ENCODE measurements at places on chromosomes 13 and 19.

DNA sequence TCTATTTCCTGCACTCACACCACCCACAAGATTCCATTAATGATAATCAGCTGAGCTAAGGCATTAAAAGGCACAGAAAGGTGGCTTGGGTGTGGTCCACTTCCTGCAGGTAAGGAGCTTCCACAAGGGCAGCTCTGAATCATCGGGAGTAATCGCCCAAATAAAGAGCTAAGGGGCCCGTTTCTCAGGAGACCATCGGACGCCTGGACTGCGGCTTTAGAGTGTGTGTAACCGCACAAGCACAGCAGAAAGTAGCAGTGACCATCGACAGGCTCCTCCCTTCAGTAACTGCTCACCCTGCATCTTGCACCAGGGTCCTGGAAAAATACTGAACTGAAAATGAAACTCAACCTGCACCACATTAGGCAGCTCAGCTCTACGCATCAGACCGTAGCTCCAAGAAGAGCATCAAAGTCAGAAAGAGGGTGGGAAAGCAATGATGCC lies 6.0 kb downstream of the STK24 start:
- DNase-seq = no peak

GRCh38 chr13:95626768-95627167 lies 17.7 kb downstream of the DZIP1 start:
- no peak for DNase-seq

GRCh38 chr13:27923794-27924528 lies 4.2 kb downstream of the PDX1 start:
- no peak for DNase-seq

DNA sequence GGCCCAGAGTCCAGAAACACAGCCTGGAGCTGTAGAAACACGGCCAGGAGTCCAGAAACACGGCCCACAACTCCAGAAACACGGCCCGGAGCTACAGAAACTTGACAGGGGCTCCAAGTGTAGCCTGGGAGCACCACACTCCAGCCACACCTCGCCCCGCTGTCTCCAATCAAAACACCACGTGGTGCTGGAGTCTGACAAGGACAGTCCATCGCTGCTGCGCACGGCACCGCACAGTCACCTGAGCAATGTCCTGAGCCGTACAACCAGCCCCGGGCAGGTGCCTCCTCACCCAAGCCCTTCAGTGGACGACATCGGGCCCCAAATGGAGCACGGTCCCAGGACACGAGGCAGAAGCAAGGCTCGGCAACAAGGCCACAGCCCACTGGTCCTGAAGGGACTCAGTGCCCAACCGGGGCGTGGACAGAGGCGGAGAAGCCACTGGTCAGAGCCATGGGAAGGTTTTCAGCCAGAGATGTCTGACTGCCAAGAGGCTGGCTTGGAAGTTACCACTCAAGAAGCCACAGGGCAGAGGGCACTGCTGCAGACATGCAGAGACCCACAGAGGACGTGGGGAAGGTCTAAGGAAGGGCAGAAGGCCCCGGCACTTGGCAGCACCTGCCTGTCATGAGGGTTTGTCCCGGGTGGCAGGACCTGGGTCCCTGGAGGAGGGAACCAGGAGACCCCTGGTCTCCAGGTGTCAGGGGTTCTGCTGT lies 19.7 kb upstream of the PLPP2 start:
- no peak for DNase-seq

DNA sequence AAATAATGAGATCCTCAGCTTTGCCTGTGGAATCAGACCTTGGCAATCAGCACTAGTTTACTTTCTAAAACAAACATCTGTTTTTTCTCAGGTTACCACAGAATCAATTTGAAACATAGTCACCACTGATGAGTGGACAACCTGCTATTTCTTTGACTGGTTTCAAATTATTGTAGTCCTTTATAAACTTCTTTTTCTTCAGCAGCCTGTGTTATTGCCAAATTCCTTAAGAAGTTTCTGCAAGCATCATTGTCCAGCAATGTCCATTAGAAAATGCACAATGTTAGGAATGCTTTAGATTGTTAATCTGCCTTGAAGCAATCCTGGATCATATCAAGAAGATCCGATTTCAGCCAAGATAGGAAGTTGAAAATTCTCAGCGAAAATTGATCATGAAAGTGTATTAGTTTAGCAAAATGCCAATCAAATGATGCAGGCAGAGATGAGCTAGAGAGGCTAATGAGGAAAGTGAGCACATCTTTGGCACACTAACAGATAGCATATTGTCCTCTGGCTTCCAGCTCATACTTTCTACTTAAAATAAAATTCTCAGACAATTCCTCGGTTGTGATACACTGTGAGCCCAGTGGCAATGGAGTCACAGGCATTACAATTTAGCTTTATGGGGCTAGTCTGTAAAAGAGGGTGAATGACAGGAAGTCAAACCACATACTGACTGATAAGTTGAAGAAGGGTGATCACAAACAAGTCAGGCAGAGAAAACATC lies 270.6 kb downstream of the SLITRK6 start:
- no peak for DNase-seq

DNA sequence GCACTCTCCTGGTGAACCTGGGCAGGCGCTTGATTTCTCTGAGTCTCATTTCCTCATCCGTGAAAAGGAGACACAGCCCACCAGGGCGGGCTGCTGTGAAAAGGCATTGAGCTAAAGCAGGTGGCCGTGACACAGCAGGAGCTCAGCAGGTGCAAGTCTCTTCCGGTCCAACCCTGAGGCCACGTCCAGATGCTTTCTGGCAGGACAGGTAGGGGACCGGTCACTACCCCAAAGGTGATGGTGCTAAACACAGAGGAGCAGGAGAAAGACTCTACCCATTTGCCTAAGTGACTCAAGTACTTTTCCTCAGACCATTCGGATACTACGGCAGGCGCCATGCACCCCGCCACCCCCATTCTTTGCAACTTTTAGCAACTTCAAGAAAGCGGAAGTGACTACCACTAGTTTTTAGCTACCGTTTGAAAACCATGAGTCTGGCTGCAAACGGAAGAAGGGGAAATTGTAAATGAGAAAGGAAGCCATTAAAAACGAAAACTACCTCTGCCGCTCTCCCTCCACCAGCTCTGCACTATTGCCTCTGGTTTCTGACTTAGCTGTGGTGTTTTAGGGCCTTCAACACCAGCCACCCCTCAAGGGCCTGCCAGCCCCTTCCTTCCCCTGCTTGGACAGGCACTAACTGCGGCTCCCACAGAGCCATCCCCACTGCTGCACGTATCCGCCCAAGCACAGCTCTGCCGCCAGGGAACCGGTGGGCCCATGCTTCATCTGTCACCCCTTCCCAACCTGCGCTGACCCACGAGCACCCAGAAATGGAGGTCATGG lies 4.8 kb downstream of the PPP6R1 start:
- no peak for DNase-seq

- no peak for DNase-seq
Observed at GRCh38 chr19:53158119-53158656, 665 bp downstream of the ZNF347 start.

DNA sequence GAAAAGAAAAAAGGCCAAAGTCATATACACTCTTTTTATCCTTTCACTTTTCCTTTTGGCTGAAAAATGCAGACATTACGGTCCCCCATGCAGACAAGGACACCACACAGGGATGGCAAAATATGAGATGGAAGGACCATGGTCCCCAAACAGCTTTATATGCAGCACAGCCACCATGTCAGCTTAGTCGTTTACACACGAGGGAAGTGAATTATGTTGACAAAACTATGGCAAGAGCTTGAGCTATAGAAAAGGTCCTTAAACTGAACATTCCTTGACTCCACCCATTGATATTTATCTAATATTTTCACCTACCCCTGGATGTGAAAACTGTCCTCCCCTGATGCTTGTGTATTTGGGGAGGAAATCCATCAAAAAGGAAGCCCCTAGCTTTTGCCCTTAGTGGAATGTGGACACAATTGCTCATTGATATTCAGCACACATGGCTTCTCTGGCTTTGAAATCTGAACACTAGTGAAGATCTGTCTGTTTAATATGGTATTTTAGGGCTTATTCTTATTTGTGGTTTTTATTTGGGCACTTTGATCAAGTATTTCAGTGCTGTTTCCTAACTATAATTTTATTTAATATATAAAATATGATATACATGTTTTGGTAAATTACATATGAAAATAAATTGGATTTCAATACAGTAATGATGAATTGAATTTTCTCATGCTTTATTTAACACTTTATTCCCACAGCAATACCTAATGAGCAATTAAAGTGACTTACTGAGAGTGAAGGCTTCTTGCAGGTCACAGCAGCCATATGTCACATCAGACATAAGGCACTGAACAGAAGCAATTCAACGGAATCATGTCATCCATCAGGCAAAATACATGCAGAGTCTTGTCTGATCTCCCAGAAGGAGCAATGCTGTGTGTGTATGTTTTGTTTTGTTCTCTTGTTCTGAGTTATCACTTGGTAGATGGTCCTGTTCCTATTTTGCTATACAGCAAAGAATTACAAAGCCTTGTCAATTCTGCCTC lies 6.8 kb upstream of the GTF2F2 start:
- no peak for DNase-seq

All from NCI-H1436 treated with DMSO at 0.1 percent for 48 hours (cell line).